Fibroblast of the aortic adventitia (primary cell): ENCODE measurements at places on chromosomes 7 and 10.
A peak's percentile ranks its signal among the peaks of the same experiment; 100 is the strongest.

DNA sequence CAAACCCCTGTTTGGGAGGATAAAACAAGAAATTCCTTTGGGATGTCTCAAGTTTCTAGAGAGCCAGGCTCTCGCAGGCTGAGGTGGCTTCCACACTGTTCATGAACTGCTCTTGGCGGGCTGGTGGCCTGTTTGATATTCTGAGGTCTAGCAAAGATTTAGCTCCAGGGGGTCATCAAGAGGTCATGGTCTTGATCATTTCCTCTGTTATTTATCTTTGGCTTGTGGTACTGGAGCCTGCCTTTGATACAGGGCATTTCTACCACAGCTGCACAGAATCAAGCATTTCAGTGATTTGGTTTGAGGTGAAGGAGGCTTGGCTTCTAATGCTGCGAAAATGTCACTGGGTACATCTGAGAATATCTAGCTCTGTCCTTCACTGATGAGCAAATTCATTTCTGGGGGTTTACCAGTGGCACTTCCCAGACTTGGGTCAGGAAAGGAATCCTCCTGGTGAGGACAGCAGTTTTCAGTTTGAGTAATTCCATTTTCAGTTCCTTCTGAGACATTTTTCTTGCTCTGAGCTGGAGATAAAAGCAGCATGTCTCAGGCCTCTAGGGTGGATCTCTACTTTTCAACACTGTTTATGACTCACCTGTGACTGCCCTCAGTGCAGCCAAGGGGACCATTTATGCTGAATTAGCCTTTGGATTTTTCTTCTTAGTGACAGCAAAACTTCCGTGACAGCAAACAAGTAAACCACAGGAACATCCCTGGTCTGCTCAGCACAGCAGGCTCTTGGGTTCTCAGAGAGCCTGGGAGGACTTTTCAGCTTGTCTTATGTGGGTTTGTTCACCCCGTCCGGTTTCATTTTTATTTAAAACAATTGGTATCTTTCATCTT, 312.0 kb downstream of the RNLS start:
- peak; percentile 71 for DNase-seq

DNA sequence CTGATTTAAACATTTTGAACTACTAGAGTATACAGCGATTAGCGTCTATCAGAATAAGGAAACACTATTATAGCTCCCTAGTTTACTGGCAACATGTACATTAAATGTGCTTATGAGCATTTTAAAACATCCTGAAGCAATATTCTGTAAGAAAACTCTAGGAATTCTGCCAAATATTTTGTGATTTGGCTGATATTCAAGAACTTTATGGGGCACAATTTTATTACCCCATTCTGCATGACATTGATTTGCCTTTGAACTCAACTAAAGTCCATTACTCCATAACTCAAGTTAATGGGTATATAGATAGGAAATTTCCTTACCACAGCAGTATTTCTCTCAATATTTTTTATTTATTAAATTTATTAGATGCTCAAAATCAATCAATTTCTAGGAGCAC, 369.9 kb upstream of the KCND2 start:
- DNase-seq, result no peak

- peak; percentile 76 for DNase-seq
Observed at GRCh38 chr10:32065856-32066255, 9.6 kb upstream of the KIF5B start.

- peak; percentile 66 for DNase-seq
Observed at GRCh38 chr10:11611248-11612020, at the start of gene USP6NL. Gene USP6NL, minus strand, starts transcription at chr10:11611650. Its CDS starts 14,016 bp downstream, at chr10:11597634.

GRCh38 chr10:123044391-123044790, 35.6 kb downstream of the ACADSB start:
- DNase-seq, result peak; percentile 31

GRCh38 chr10:92813979-92814378, 34.3 kb upstream of the EXOC6 start:
- no peak for DNase-seq

- DNase-seq, result no peak
Observed at GRCh38 chr7:74457007-74457406, 3.3 kb downstream of the GTF2IRD1 start.

DNA sequence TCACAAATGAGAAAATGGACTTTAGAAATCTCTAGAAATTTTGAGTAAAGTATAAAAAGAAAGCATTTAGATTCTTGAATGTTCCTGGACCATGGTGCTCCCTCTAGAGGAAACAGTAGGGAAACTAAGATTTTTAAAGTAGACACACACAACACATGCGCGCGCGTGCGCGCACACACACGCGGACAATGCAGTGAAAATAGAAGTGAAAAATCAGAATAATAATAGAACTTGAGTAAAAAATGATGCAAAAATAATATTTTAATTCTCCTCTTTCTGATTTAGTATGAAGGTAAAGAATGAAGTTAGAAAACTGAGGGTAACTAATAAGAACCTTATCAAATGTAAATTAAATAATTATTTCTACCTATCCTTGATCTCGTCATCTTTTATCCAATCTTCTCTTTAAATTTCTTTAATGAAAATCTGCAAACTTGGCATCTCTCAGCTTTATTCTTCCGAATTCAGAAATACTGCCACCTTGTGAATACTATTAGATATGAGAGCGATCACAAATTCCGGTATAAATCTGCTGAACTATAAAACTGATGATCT, 117.0 kb upstream of the AMPH start:
- DNase-seq, result peak; percentile 53

- DNase-seq, result no peak
Observed at GRCh38 chr10:130647341-130647740, 511.1 kb downstream of the GLRX3 start.

- no peak for DNase-seq
Observed at GRCh38 chr10:25206693-25207414, 32.1 kb downstream of the GPR158 start.

DNA sequence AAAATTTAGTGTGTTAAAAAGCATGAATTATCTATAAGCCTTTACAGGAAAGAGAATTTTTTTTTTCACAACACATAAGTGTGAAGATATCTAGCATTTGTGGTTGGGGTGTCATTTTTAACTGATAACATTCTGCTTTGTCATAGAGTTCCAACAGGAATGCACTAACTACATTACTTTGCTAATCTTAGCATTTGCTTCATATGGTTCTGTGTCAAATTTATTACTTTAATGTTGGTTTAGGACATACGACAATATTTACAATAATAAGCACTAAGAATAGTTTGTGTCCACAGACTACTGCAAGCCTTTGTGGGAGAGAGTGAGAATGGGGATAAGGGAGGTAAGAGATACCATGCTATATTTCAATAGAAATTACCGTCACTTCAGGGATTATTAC, 40.6 kb upstream of the MAGI2 start:
- no peak for DNase-seq

DNA sequence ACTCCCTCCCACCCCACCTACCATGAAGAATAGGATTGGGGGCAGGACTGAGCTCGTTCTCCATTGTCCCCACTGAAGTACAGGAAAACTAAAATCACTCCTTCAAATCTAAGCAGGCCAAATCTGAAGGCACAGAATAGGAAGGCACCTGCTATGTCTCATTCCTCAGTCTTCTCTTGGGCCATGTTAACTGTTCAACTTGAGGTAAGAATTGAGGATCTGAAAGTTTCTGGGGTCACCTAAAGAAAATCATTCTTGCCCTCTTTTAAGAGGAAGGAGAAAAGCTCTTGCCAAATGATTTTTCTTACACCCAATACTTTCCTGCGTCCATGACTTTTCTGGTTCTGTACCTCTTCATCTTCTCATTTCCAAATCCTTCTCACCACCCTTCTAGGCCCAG, 4.9 kb downstream of the CPN1 start:
- no peak for DNase-seq

GRCh38 chr10:74483356-74483755, 332.3 kb downstream of the ADK start:
- DNase-seq, result no peak

- DNase-seq, result no peak
Observed at GRCh38 chr10:111175787-111176186, 99.0 kb downstream of the ADRA2A start.

DNA sequence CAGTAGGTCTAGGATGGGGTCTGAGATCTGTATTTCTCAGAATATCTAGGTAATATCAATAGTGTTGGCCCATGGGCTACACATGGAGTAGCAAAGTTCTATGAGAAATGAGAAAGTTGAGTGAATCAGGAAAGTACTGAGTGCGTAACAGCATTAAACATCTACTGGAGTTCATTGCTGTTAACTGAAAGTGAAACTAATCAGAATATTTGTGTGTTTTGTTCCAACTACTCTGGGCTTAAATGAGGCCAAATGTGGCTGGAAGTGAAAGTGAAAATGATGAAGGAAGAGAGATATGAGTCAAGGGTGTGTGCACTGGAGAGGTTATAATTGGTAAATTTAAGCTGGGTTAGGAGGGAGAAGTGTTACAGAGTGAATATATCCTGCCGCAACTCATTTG, 46.5 kb downstream of the TMEM106B start:
- DNase-seq, result peak; percentile 56

DNA sequence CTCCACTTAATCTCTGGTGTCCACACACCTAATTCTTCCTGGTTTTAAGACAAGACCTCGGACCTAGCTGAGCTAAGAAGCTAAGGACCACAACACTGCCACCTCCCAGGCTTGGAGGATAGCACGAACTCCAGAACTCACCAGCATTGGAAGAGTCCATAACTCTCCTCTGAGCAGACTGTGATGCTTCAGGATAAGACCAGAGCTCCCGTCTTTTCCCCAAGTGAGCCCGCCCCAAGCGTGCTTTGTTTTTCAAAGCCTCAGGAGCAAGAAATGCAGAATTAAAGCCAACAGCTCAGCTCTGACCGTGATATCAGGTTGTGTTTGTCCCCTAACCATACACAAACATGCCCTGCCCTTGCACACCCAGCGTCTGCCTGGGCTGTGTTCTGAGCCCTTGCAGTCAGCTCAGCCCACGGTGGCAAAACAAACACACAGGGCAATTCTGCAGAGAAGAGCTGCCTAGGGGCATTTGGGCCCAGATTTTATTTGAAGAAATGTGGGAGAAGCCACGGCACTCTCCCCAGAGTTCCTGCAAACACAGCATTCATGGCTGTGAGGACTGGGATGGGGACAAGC, 145.4 kb downstream of the WDR11 start:
- no peak for DNase-seq

DNA sequence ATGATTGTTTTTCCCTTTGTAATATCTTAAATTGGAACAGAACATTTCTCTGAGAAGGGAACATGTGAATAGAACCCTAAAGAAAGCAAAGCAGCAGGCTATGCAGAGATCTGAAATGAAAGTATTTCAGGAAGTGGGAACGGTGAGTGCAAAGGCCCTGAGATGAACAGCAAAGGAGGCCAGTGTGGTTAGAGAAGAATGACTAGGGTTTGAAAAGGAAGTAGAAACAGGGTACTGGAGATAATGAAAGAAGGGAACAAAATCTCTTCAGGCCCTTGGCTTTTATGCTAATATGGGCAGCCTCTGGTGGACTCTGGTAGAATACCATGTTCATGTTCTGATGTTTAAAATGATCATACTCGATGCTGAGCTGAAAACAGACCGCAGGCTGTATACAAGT, 22.2 kb downstream of the ARHGAP21 start:
- DNase-seq, result no peak

- DNase-seq, result no peak
Observed at GRCh38 chr10:62772186-62772974, 32.1 kb upstream of the ADO start.

- DNase-seq, result no peak
Observed at GRCh38 chr10:11397077-11397965, 214.1 kb downstream of the USP6NL start.

- no peak for DNase-seq
Observed at GRCh38 chr10:113283189-113283588, 269.7 kb upstream of the HABP2 start.

- DNase-seq, result peak; percentile 20
Observed at GRCh38 chr7:143492799-143493739, 15.4 kb downstream of the TAS2R41 start.

- no peak for DNase-seq
Observed at GRCh38 chr10:12179606-12180170, 16.0 kb downstream of the NUDT5 start.

GRCh38 chr10:31771331-31771831, 157.2 kb downstream of the ARHGAP12 start:
- peak; percentile 96 for DNase-seq

DNA sequence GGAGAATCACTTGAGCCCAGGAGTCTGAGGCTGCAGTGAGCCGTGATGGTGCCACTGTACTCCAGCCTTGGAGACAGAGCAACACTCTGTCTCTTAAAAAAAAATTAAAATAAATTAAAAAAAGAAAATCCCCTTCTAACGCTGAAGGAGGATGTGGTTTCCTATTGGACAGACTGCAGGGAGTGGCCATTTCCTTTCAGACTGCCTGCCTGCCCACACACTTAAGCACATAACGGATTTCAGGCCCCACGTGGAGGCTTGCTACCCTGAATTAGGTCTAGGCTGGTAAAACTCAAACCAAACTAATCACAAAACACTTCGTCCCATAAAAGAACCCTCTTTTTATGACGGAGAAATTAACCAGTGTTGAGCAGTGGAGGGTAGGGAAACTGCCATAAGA, 34.0 kb downstream of the GATA3 start:
- DNase-seq, result no peak

DNA sequence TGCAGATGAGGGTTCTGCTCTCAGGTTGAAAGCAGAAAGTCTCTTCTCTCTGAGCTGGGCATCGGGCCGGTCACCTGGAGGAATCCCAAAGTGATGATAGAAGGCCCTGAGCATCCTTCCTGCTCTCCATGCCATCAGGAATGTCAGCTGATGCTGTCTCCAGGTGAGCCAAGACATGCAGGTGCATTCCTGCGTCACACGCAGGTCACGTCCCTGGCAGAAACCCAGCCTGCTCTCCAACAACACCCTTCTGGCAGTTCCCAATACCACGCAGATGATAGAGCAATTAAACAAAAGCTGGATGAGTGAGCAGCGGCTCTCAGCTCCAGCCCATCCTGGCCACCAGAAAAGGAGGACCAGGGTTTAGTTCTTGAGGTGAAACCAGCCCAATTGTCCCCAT, 6.9 kb upstream of the WIPI2 start:
- no peak for DNase-seq

DNA sequence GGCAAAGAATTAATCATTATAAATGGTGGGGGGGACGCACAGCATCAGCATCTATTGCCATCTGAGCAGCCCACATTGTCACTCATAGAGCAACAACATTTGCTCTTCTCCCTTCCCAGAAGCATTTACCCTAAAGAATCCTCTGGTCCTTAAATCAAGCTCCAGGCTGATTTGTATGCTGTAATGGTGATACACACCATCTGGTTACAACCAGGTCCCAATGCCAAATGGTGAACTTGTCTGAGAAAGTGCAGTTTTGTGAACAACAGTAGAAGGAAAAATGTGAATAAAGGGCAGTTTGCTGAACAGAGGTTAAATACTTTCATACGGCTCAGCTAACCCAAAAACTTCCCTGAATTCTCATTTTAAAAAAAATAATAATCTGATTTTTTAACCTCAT, 38.8 kb upstream of the TCF7L2 start:
- DNase-seq, result no peak

- peak; percentile 21 for DNase-seq
Observed at GRCh38 chr10:96585736-96586418, 935 bp downstream of the TM9SF3 start.
